Neural progenitor cell (in vitro differentiated cells): ENCODE measurements at places on chromosomes 16 and 17.

DNA sequence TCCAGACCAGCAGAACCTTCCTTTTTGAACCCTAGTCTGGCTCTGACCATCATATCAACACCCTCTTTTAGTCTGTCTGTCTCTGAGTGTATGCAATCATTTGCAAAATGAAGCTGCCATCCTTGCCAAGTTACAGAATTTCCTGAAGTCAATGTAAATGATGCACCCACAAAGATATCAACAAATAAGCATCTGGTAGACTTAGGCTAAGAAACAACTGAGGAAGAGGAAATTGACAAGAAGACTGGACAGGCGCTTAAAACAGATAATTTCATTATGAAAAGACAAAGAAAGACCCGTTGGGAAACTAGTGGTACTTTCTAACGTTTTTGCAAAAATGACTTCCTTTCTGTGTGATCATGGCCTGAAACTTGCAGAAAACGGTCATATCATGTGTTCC, 24.7 kb upstream of the CIITA start:
- DNase-seq, result no peak

DNA sequence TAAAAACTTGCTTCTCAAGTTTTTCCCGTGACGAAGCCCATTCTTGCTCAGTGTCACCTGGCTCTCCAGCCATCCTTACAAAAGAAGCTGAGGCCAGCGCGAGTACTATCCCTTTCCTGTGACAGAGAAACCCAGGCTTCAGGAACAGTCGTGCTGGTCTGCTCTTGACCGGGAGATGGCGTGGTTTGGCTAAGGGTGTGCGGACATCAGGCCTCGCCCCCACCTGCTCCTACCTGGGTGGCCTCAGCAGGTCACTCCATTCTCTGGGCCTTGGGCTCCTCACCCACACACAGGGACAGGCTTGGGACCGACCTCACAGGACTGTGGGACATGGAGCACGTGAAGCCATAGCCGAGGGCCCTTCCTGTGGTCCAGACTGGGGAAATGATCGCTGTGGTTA, 75.2 kb upstream of the CIBAR2 start:
- peak; percentile 64 for DNase-seq

- DNase-seq, result no peak
Measured at GRCh38 chr17:9594065-9594464, 17.6 kb downstream of the CFAP52 start.

- no peak for DNase-seq
Measured at GRCh38 chr16:54125751-54126655, 160.6 kb downstream of the IRX3 start.

- DNase-seq, result no peak
Measured at GRCh38 chr16:85402910-85403692, 210.0 kb upstream of the GSE1 start.
